ENCODE measurements at places on chromosomes 1 and 21. TPM values are rescaled to one million over a fixed set of nuclear protein-coding genes. Genes with fewer than 3 reads are reported as not detected.

GRCh38 chr1:85358702-85359438 lies 82.4 kb upstream of the BCL10 start:
- DNase-seq, result no peak

DNA sequence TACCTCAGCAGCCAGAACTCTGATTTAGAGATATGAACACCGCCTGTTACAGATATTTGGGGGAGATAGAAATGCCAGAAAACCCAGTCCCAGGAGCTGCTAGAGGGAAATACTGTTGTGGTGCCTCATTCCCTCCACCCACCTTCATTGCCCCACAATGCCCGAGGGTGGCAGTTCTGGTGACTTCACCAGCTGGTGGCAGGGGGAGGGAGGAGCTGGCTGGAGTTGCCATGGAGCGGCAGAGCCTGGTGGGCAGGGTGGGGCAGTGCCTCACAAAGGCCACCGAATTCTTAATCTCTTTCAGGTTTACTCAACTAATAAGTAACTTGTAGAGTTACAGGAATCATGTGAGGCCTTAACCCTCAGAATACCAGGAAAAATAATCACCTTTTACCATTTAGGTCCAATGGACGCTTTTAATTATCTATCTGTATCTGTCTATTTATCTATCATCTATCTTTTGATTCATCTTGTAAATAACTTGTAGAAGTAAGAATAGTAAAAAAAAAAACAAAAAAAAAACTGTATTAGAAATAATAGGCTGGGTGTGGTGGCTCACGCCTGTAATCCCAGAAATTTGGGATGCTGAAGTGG lies 11.7 kb upstream of the S100A11 start:
- no peak for DNase-seq

DNA sequence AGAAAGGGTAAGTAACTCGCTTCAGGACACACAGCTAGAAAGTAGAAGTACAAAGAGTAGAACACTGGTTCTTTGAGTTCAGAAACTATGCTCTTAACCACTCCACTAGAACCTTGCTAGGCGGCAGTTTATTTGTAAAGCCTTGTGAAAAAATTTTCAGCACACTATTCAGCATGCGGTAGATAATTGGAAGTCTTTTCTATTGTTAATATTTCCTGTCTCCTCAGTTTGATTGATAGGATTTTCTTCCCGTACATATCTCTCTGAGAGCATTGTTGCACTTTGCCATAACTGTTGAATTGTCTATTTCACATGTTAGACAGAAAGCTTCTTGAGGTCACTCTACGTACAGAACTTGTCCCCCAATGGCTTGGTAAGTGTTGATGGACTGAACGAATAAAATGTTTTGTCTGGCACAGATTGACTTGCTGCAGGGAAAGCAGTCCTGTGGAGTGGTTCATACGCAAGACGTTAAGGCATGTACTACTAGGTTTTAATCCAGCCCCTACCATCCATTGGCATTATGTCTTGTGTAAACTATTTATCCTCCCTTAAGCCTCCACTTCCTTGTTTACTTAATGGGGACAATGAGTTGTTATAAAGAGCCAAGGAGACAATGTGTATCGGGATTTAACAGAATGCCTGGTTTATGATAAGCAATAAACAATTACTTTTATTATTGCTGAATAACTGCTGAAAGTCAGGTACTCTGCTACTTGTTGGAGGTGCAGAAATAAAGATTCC lies 35.8 kb downstream of the C1orf21 start:
- DNase-seq, result no peak

- no peak for DNase-seq
Measured at GRCh38 chr1:117591252-117591651, 14.6 kb upstream of the TENT5C start.

DNA sequence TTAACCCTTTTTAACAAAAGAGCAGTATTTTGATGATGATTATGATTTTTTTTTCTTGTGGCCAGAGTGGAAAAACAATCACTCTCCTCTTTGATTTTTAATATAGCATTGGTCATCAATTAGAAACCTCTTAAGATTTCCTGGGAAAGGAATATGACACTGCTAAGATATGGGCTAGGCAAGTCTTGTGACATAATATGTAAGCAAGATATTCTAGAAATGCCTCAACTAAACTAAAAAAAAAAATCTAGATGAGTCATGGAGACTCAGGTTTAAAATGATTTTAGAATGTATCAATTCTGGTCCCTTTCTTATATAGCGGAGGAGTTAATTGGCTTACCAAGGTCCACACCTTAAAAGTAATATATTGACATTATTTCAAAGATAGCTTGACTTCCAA lies 60.3 kb upstream of the JUN start:
- no peak for DNase-seq

DNA sequence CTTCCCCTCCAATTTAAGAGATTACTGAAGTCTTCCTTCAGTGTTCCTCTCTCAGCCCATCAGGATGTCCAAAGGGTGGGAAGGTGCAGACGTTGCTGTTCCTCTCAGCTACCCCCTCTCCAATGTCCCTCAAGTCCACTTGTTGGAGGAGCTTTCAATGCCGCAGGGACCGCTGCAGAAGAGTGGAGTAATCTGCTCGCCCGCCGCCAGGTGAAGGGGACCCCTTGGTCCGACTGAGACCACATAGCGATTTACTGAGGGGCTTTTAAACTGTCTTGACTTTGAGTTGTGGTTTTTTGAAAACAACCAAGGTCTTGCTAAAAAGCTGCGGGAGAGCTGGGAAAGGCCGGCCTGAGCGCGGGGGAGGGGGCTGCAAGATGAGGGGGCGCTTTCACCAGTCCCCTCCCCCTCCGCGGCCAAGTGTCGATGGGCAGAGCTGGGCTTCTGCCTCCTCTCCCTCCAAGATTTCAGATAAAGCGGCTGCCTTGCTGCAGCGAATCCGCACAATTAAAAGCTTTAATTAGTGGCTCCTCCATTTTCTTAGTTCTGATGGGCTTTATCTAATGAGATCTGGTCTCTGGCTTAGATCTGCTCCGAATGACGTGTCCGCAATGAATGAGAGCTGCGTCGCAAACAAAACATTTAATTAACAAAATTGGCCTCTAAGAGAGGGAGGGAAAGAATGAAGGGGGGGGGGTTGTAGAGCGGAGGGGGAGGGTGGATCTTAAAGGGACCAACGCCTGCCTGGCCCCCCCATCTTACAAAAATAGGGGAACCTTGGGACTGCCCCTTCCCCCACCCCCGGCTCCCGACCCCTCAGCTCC lies 5.9 kb downstream of the LMO4 start:
- peak; percentile 48 for DNase-seq

GRCh38 chr1:78038071-78038470 lies 7.7 kb upstream of the GIPC2 start:
- DNase-seq, result no peak

- no peak for DNase-seq
Measured at GRCh38 chr1:24551290-24551959, 4.5 kb upstream of the NCMAP start.

GRCh38 chr1:94654031-94654430 lies 112.5 kb upstream of the F3 start:
- no peak for DNase-seq

DNA sequence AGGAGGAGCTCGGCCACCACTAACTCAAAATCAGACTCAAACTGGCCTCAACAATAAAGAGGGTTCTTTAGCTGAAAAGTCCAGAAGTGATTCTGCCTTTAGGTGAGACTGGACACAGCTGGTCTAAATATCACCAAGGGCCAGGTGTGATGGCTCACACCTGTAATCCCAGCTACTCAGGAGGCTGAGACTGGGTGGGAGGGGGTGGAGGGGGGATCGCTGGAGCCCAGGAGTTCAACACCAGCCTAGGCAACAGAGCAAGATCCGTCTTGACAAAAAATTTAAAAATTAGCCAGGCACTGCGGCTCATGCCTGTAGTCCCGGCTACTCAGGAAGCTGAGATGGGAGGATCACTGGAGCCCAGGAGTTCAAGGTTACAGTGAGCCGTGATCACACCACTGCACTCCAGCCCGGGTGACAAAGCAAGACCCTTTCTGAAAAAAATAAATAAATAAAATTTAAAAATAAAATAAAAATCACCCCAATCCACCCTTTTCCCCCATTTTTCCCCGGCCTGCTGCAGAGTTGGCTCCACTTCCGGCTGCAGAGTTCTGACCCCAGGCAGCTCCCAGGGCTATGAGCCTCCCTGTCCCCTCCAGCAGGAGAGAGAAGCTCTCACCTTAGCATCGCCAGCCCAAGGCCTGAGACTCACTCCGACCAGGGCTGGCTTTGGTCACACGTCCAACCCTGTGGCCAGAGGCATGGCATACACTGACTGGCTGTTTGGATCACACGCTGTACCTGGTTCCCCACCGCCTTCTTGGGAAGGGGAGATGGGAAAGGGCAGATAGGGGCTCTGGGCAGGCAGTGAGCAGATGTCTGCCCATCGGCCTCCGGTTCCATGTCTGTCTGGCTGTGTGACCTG lies 87.3 kb upstream of the IFFO2 start:
- DNase-seq, result no peak

- no peak for DNase-seq
Measured at GRCh38 chr21:20110368-20110767, 887.8 kb upstream of the NCAM2 start.

- no peak for DNase-seq
Measured at GRCh38 chr1:179924268-179924667, 30.3 kb upstream of the CEP350 start.

DNA sequence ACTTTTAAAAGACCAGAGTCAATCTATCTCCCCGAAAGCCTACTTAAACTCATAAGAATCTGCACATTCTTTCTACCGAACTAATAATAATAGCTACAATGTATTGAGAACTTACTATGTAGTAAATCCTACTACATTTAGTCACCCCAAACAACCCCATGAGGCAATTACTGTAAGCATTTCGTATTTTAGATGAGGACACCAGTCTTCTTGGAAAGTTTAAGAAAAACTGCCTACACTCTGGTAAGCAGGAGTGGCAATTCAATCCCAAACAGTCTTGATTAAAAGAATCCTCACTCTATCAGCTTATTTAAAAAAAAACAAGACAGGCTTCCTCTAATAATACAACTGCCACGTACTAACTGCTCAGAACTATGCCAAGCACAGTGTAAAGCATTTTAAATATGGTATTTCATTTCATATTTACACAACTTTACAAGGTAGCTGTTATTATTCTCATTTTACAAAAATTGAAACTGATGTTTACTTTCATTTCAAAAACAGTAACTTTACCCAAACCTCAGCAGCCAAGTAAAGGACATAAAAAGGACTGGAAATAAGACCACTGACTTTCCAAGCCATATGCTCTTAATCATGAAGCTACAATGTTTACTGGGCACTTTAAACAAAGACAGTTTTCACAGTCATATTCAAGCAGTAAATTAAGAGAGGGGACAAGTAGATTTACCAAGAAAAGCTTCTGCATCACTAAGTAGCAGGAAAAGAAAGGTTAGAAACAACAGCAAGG lies 13.9 kb downstream of the ARID4B start:
- no peak for DNase-seq

DNA sequence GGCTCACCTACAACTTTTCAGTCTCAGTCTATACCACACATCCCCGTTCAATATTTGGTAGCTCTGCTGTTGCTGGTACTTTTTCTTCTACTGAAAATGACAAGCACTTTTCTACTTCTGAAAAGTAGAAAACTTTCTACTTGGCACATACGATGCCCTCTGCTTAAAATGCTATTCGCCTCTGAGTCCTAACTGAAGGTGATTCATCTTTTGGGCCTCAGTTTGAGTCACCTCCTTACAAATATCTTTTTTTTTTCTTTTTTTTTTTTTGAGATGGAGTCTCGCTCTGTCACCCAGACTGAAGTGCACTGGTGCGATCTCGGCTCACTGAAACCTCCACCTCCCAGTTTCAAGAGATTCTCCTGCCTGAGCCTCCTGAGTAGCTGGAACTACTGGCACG lies 136.0 kb upstream of the CYYR1 start:
- DNase-seq, result no peak

DNA sequence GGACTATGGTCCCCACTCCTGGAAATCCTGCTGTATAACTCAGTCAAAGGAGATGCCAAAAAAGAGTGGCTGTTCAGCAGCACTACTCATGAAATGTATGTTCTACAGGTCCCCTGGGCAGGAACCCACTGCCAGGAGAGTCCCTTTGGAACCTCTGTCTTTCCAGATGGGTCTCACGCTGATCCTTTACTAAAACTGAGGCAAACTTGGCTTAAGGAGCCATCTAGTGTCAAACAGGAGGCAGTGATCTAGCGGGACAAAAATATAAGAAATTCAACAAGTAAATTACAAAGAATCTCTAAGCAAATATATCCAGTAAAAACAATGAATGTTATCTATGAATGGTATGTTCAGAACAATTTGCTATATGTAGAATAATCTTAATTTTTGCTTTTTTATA lies 80.5 kb upstream of the PRMT6 start:
- no peak for DNase-seq

DNA sequence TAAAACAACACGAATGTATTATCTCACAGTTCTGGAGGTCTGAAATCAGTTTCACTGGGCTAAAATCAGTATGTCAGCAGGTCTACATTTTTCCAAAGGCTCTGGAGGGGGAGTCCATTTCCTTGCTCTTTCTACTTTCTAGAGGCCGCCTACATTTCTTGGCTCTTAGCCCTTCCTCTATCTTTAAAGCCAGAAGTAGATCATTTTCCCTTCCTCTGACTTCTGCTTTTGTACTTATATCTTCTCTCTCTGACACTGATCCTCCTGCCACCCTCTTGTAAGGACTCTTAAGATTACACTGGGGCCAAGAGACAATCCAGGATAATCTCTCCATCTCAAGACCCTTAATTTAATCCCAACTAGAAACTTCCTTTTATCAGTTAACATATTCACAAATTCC lies 41.4 kb downstream of the MSH4 start:
- DNase-seq, result no peak

- DNase-seq, result no peak
Measured at GRCh38 chr1:232851532-232851931, 46.3 kb downstream of the MAP10 start.

The DYNLT4 gene
- not detected for total RNA-seq

The LYPD8 gene
- not detected for total RNA-seq

The OR2L5 gene
- 0.41 TPM for total RNA-seq

The TGFB2 gene
- 19.6 TPM for total RNA-seq

The GBP6 gene
- under 0.01 TPM for total RNA-seq

The RGS1 gene
- 6.5 TPM for total RNA-seq

The BACE2 gene
- total RNA-seq, result 10.2 TPM

The SDHB gene
- 89.3 TPM for total RNA-seq

The DFFB gene
- total RNA-seq, result 11.0 TPM

The CD1B gene
- not detected for total RNA-seq

The RALGPS2 gene
- 64.8 TPM for total RNA-seq
